ENCODE measurements at places on chromosomes 6 and 20.

DNA sequence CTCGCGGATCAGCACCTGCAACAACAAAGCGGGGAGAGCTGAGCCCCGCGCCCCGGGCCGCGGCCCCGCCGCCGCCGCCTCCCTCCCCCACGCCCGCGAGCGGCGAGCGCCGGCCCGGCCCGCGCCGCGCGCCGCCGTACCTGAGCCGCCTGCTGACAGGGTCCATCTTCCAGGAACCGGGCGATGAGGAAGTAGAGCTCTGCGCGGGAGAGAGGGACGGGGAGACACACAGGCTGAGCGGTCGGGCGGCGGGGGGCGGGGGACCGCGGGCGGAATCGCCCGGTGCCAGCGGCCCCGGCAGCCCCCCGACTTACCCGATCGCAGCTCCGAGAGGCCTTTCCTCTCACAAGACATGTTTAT, 359 bp downstream of the PHIP start:
- peak; percentile 66 for DNase-seq

DNA sequence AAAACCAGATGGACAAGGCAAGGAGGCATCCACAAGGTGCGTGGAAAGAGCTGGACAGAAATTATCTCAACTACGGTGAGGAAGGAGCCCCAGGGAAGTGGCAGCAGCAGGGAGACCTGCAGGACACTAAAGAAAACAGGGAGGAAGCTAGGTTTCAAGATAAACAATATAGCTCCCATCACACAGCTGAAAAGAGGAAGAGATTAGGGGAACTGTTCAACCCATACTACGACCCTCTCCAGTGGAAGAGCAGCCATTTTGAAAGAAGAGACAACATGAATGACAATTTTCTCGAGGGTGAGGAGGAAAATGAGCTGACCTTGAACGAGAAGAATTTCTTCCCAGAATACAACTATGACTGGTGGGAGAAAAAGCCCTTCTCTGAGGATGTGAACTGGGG, 26.8 kb downstream of the TRMT6 start:
- DNase-seq: no peak

- DNase-seq: peak; percentile 81
These were observed 243.7 kb downstream of the ARID1B start for GRCh38 chr6:157020881-157021343.

DNA sequence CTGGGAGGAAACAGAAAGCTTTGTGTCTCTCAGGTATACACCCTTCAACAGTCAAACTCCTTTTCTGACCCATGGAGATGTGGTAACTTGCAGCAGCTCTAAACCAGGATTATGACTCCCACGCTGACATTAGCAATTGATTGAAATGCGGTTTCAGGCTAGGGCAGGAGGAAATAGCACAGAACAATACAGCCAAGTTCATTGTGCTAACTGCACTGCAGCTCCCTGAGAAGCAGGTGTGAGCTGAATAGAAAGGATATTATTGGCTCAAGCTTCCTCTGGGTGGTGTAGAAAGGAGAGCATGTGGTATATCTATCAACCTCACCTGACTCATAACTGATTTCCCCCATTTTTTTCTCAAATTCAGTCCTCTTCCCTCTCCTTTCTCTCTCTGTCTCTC, 612.3 kb upstream of the BTBD3 start:
- DNase-seq: peak; percentile 6
